Mesothelial cell of epicardium (in vitro differentiated cells): ENCODE measurements at places on chromosomes 6 and 20. TPM values are rescaled to one million over a fixed set of nuclear protein-coding genes. Genes with fewer than 3 reads are reported as not detected.

- DNase-seq, result no peak
These were observed 236.0 kb upstream of the ECI2 start for GRCh38 chr6:4371207-4371921.

- DNase-seq, result no peak
These were observed 1.2 kb upstream of the ZNF184 start for GRCh38 chr6:27474172-27474465.

- no peak for DNase-seq
These were observed 247.8 kb downstream of the BMP2 start for GRCh38 chr20:7015257-7015656.

DNA sequence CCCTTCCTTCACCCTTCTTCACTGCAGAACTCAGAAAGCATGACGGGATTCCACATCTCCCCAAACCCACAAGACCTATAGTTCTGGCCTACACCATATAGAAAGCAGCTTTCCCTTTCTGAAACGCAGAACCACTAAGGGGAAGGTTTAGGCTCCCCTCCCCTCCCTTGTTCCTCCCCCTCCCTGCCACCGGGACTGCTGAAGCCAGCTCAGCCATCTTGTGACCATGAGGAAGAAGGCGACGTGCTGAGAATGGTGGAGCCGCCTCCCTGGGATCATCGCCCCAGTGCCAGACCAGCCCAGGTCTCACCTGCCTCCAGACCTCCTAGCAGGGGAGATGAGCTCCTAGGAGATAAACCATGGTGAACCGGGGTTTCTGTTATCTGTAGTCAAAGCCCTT, 19.6 kb downstream of the SERPINB6 start:
- no peak for DNase-seq

GRCh38 chr6:143322386-143322785, 128.1 kb downstream of the ADAT2 start:
- DNase-seq, result no peak

DNA sequence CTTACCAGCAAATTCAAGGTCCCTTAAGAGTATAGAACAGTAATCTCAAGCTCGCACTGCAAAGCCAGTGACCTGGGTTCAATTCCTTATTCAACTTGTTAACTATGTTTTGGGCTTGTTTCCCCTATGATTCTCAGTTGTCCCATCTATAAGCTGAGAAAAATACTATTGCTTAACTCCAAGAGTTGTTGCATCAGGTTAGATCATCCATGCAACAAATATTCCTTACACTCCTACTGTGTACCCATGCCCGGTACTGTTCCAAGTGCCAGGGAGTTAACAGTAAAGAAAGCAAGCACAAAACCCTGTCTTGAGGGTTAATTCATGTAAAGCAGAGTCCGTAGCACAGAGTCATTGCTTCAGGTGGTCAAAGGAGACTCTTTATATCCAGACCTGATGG, 247.3 kb downstream of the MAFB start:
- DNase-seq, result no peak

GRCh38 chr20:23503649-23504048, 12.7 kb downstream of the CST8 start:
- no peak for DNase-seq

GRCh38 chr20:45059022-45059728, 41.8 kb downstream of the KCNS1 start:
- DNase-seq, result no peak

- no peak for DNase-seq
These were observed 23.9 kb downstream of the ARMC2 start for GRCh38 chr6:108872141-108872557.

- no peak for DNase-seq
These were observed 145.8 kb upstream of the SNX9 start for GRCh38 chr6:157677235-157677634.

GRCh38 chr6:34223381-34223955, 13.2 kb upstream of the HMGA1 start:
- DNase-seq, result no peak

- peak; percentile 63 for DNase-seq
These were observed 112.6 kb upstream of the RALGAPA2 start for GRCh38 chr20:20824924-20825584.

DNA sequence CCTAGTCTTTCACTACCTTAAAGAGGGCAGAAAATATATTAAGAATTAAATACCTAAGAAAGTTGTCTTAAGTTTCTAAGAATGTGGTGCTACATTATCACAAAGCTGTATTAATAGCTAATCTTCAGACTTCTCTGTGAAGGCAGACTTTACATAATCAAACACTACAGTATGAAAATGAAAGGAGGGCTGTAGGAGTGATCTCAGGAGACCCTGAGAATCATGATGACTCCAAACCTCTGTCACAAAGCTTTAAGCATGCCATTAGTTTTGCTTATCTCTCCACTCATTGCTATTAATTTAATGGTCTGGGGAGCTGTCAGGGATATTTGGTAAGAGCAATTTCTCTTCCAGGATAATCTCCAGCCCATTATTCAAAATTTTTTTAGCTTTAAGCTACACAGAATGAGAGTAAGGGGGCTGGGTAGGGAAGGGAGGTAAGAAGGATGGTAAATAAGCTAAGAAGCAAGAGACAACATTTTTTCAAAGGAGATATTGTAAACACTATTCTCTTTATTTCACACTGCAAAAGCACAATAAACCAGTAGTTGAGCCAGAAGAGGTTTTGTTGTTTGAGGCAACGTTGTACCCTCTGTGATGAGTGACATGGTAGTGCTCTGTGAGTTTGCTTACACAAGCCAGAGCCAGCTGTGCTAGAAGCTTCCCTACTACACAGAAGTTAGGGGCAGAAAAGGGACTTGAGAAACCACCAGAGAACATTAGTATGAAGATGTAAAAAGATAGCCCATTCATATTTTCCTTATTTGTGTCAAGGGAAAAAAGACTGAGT, 258.8 kb downstream of the GMDS start:
- DNase-seq, result no peak

DNA sequence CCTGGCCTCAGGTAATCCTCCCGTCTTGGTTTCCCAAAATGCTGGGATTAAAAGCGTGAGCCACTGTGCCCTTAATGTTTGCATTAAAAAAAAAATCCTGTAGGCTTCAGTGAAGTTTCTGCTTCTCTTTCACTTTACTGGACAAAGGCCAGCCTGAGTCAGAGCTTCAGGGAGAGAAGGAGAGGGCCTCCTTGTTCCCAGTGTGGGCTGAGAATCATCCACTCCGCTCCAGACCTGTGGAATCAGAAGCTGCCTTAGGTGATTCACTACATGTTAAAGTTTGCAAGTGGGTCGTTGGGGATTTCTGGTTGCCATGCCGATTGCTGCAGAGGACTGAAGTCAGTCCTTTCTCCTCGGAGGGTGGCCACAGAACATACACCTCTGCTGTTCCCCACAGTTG, 113.3 kb upstream of the EEF1E1 start:
- no peak for DNase-seq

DNA sequence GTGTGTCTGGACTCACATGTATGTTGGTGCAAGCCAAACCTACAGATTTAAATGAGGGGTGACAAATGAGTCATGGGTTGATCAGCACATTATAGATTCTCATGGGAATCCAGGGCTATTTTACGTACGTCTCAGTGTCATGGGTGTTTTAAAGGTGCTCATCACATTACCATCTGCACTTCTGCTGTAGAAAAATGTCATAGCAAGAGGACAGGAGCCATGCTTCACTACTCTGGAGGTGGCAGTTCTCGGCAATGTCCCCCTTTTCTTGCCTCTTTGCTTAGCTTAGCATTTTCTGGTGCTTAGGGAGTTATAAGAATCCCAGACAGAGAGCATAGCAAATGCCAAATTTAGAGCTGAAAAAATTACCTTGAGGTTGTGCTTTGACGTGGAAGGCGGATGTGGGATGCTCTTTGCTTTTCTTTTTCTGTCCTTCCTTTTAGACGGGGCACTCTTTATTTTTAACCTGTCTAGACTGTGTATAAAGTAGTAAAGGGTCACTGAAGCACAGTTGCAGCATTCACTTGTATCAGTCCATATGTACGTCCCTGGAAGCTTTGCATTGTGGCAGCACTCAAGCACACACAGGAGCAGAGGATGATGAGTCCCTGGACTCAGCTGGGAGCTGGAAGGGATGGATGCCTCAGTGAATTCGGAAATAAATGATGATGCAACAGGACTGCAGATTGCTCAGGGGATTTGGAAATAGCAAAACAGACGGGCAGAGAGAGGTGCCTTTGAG, 139.7 kb downstream of the SYNDIG1 start:
- DNase-seq, result no peak

DNA sequence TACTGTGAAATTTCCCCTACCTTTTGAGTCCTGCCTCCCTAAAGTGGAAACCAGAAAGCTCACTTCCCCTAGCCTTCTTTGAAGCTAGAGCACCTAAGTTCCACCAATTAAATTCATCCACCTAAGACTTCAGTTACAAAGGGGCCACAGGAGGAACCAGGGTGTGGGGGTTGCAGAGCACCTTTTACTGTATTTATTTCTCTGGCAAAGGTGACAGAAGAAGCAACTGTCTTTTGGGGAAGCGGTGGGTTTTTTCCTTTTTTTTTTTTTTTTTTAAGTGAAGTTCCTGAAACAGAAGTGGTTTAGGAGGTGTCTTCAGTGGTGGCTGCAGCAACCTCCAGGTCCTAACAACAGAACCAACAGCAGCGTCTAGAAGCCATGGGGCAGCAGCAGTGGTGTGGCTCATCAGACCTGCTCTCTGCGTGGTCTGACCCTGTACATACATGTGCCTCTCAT, 13.1 kb downstream of the PSMB9 start:
- no peak for DNase-seq

DNA sequence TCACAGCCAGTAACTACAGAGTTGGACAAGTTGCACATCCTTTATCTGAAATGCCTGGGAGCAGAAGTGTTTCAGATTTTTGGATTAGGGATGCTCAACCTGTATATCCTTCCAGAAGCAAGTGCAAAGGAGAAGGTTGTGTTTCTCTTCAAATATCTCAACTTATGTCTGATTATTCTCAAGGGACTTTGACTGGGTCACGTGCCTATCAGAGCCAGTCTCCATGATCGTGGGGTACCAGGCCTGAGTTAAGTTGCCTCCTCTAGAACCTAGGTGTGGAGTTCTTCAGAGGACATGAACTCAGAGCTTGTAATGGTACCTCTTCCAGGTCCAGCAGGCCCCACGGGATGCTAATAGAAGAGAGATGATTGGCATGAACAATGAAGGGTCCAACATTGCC, 7.8 kb downstream of the CD83 start:
- DNase-seq, result no peak

- no peak for DNase-seq
These were observed 10.1 kb upstream of the PMEPA1 start for GRCh38 chr20:57719951-57720350.

DNA sequence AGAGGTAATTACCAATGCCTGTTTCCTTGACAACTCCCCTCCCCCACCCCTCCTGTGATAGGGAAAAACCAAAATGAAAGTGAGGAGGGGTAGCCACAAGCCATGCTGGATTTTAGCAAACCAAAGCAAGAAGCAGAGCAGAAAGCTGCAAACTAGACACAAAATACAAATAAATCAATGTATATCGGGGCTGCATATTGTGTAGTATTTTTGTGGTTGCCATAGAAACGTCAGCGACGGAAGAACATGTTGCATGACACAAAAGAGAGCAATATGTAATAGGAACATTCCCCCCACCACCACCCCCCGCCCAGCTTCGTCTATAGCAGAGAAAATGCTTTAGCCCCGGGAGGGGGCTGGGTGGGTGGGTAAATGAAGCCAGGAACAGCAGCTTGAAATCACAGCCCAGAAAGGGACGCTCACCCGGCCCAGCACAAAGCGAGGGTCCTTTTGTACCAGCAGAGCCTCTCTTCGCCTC, 548 bp downstream of the AGPAT4 start:
- peak; percentile 47 for DNase-seq

GRCh38 chr20:945841-946240, 29.7 kb upstream of the ANGPT4 start:
- no peak for DNase-seq

GRCh38 chr6:139475241-139475640, 100.8 kb upstream of the CITED2 start:
- DNase-seq, result no peak

- no peak for DNase-seq
These were observed 97.6 kb downstream of the DTD1 start for GRCh38 chr20:18685406-18685805.

- no peak for DNase-seq
These were observed 32.1 kb downstream of the TGM2 start for GRCh38 chr20:38132910-38133501.

DNA sequence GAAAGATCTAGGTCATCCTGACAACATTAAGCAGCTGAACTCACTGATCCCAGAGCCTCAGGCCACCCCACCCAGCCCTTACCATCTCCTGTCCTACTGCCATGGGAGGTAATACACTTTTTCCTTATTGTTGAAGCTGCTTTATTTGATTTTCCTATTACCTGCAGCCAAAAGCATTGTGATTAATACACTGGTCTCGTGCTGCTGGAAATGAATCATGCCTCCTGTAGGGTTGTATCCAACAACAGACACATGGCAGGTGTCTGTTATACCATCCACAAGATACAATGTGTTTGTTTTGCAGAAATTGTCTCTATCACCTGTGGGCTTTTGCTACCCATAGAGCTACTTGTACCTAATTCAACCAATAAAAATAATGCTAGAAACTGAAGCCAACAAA, 34.2 kb downstream of the MYLIP start:
- DNase-seq, result no peak

- no peak for DNase-seq
These were observed 156.8 kb downstream of the DTNBP1 start for GRCh38 chr6:15506066-15506465.

GRCh38 chr20:39961637-39962244, 727.3 kb downstream of the MAFB start:
- DNase-seq, result no peak

DNA sequence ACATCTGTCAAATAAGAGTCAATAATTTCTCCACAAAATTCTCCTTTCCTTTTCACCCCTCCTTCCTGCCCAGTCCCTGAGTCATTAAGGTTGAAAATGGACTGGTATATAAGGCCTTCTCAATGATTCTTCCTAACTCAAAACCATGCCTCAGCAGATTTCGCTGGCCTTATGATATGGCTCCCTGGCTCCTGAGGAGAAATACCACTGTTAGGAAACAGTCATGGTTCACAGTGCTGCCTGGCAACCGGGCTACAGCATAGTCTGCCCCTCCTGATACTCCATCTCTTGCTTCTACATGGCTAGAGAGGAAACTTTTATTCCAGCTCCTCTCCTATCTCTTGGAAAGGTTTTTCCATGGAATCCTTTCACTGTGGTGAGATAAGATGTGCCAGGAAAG, 4.7 kb downstream of the UBE2J1 start:
- no peak for DNase-seq

- no peak for DNase-seq
These were observed 78.3 kb downstream of the PRKN start for GRCh38 chr6:162649271-162649670.

GRCh38 chr6:155461556-155461955, 5.9 kb upstream of the NOX3 start:
- DNase-seq, result no peak

The ZSWIM3 gene
- total RNA-seq, result 3.7 to 4.6 TPM (median 4.4 TPM) in 3 replicates

The GPSM3 gene
- total RNA-seq, result 7.6 to 10.1 TPM (median 8.6 TPM) in 3 replicates

The ID4 gene
- total RNA-seq, result 114 to 123 TPM (median 115 TPM) in 3 replicates

The GSTA2 gene
- total RNA-seq, result not detected in 3 replicates

The TSBP1 gene
- not detected in 3 replicates for total RNA-seq

The ARMH2 gene
- not detected in 3 replicates for total RNA-seq

The TBC1D7 gene
- 25.3 to 26.8 TPM (median 26.4 TPM) in 3 replicates for total RNA-seq

The GMPR gene
- total RNA-seq, result 4.0 to 5.2 TPM (median 4.3 TPM) in 3 replicates

The SYCP2L gene
- 16.6 to 20.1 TPM (median 19.9 TPM) in 3 replicates for total RNA-seq

The RRP36 gene
- 44.2 to 45.9 TPM (median 45.1 TPM) in 3 replicates for total RNA-seq

The CFAP61 gene
- total RNA-seq, result 0.45 to 0.62 TPM in 2 of 3 replicates, not detected in the other

The CLDN20 gene
- not detected in 3 replicates for total RNA-seq

The NANP gene
- total RNA-seq, result 6.3 to 6.7 TPM (median 6.5 TPM) in 3 replicates

The XKR7 gene
- total RNA-seq, result 0.25 to 0.32 TPM (median 0.29 TPM) in 3 replicates

The AIF1 gene
- total RNA-seq, result 5.1 to 6.0 TPM (median 5.1 TPM) in 3 replicates

The GLP1R gene
- not detected in 3 replicates for total RNA-seq

The GCNT2 gene
- 29.3 to 35.0 TPM (median 32.2 TPM) in 3 replicates for total RNA-seq

The CYP39A1 gene
- 6.1 to 6.9 TPM (median 6.3 TPM) in 3 replicates for total RNA-seq
